ENCODE measurements at places on chromosomes 5 and 9.

- DNase-seq = no peak
Measured at GRCh38 chr5:135369952-135370351, 29.1 kb downstream of the MACROH2A1 start.

GRCh38 chr5:131976414-131977211 lies 31.1 kb upstream of the MEIKIN start:
- no peak for DNase-seq

DNA sequence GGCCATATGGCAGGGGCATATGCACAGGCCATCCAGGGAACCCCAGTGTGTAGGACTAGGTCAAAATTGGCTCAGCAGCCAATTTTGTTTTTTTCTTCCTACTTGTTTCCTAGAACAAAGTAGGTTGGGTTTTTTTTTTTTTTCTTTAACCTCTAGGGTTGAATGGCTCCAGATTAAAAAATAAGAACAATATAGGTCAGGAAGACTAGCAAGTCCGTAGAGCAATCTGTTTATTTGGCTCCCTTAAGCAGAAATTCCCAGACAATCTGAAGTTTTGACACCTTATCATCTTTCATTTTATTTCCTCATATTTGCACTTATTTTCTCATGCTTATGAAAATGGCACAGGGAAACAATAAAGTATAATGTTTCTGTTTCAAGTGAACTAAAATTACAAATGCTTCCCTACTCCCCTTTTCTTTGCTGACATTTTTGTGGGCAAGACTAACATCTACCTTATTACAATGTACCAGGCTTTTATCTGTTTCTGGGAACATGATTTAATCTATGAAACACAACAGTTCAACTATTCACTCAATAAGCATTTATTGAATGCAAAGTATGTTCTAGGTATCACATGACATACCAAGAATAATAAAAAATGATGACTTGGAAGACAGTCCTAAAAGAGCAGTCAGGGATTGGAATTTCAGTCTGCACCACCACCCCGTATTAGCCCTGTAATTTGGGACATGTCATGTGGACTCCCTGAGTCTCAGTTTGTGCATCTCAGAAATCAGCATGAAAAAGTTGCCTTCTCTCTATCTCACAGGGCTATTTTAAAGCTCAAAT lies 30.5 kb downstream of the TLR4 start:
- DNase-seq = no peak

DNA sequence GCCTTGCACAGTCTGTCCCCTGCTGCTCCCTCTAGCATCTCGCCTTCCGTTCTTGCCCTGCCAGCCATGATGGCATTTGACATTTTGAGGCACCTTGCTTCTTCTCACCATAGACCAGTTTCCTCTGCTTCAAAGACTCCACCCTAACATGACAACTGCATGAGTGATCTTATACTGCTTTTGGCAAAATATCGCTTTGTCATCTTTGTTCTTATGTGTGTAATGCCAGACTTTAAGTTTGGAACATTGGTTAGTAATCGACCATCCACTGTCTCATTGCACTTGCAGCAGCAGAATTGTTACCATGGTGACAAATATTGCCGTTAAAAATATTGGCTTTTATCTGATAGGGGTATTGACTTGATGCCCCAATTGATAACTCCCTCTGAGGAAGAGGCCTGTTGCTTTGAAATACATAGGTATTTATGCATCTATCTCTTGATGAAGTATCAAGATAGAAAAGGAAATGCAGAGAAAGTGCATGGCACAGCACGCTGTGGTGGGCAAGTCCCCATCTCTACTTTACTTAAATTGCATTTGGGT lies 6.8 kb downstream of the GARIN3 start:
- DNase-seq = no peak

DNA sequence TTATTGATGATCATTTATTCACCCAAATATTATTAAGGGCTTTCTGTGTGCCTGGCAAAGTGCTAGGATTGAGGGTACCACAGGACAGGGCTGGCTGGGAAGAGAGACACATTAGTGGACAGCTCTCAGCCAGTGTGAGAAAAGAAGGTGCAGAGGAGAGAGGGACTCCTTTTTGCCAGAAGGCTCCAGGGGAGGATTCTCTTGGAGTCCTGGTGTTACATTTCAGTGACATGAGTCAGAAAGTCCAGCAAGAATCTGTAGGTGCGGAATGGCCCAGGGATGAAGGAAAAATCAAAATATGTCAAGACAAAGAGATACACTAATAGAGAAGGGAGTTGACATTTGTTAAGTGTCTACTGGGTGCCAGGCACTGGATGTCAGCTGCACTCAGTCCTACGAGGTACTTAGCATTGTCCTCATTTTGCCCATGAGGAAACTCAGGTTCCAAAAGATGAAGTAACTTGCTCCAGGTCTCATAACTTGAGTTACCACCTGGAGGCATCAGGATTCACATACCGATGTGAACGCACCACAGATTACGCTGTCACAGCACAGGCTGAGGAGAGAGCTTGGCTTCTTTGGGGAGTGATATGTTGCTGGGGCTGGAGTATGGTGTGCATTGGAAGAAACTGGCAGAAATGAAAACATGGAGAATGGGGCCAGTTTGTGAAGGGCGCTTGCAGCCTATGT lies 60.5 kb downstream of the RASGRF2 start:
- no peak for DNase-seq

DNA sequence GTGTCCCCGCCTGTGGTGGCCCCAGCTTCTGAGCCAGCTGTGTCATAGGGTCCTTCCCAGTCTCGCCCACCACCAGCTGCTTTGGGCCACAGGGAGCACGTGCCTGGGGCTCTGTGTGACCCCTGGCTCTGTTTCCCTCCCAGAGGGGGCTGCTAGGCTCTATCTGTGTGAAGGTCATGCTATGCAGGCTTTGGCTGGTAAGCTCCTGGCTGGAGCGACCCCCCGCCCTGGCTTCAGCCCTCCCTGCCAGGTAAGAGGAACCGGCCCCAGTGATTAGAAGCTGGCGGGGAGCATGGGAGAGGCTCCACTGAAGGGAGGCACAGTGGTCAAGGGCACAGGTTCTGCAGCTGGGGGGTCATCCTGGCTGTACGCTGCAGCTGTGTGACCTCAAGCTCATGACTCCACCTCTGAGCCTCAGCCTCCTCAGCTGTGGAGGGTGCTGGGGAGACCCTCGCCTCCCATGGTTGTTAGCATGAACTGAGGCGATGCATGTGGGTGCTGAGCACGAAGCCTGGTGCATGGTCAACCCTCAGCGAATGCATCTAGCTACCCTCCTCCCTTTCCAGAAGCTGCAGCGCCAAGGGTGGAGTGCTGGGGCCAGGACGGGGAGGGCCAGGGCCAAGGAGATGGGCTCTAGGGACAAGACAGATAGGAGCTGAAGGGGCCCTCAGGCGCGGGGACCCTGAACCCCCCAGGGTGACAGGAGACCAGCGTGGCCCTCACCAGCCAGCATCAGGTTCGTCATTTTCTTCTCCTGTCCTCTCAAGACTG lies 163.8 kb upstream of the MVB12B start:
- no peak for DNase-seq

DNA sequence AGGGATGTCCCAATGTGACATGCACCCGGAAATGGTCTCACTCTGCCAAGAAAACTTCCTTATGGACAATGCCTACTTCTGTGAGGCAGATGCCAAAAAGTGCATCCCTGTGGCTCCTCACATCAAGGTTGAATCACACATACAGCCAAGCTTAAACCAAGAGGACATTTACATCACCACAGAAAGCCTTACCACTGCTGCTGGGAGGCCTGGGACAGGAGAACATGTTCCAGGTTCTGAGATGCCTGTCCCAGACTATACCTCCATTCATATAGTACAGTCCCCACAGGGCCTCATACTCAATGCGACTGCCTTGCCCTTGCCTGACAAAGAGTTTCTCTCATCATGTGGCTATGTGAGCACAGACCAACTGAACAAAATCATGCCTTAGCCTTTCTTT lies 37.6 kb upstream of the CCDC152 start:
- no peak for DNase-seq

DNA sequence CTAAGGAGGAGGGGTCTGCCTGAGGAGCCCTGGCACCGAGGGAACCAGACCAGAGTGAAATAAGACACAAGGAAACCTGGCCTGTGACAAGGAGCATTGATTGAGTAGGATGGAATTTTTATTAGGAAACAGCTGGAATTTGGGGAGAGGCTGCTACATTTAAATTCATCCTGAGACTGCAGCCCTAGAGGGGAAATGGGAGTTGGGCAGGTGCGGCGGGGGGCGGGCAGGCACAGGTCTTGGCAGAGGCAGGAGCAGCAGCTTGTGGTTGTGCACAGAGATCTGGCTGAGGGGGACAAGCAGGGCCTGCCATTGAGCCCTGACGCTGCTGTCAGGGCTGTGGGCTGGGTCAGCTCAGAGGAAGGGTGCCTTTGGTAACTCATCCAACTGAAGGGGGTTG lies 71.6 kb downstream of the PCDH1 start:
- DNase-seq = no peak

- DNase-seq = no peak
Measured at GRCh38 chr9:133665535-133665934, 29.4 kb downstream of the DBH start.

DNA sequence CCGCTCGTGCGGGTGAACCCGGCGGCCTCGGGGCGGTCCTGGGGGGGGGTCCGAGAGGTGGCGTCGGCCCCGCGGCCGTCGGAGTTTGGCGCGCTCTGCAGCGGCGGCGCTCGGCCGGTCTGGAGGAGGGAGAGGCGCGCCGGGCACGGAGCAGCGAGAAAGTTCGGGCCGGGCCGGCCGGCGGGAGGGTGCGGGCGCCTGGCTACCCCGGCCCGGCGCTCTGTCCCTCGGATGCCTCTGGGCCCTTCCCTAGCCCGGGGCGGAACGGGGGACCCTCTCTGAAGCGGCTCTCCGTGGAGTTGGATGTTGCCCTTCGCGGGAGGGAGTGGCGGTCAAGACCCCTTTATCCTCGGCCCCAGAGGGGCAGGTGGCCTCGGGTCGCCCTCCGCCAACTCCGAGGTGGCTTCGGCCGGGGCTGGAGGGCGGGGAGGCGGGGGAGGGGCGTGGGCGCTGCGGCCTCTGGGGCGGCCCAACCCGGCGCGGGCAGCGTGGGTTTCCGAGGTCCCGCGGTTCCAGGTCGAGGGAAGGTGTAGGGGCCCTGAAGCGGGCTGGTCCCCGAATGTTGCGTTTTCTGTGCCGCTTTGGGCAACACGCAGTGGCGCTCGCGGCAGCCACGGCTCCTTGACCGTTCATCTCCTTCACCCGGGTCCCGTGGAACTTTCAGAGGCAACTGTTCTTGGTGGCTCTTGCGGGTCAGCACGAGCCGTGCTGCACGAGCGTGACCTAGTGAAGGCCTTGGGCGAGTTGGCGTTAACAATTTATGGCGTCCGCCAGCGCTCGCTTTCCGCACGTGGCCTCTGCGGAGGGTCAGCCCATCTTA lies 290.5 kb downstream of the DOCK8 start:
- DNase-seq = peak; percentile 22

DNA sequence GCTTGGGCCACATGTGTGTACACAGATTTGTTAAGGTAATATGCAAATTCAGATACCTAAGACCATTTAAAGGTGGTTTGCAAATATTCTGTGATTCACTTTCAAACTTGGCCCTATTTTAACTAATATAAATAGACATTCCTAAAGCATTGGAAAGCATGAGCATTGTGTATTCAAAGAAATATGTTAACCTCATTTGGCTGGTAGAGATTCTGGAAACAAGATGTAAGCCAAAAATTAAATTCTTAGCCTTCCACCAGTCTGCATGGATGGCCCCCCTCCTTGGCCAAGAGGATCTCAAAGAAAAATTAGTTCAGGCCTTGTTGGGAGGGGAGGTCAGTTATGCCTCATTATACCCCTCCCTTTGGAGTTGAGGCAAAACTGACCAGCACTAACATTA lies 38.7 kb upstream of the C6 start:
- DNase-seq = no peak

DNA sequence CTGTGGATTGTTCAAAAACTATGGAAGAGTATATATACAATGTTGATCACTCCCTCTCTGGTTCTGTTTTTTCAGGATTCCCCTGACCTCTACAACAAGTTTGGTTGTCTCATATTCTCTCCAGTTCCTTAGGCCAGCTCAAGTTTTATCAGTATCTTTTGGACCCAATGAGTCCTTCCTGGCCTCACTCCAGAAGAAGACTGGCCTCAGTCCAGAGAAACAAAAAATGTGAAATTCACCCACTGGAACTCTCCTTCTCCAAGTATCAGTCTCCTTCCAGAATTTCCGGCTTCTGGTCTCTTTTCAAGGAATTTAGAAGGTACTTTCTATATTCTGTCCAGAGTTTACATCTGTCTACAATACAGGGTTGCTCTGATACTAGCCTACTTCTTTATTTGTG lies 537.8 kb upstream of the FTMT start:
- DNase-seq = no peak

DNA sequence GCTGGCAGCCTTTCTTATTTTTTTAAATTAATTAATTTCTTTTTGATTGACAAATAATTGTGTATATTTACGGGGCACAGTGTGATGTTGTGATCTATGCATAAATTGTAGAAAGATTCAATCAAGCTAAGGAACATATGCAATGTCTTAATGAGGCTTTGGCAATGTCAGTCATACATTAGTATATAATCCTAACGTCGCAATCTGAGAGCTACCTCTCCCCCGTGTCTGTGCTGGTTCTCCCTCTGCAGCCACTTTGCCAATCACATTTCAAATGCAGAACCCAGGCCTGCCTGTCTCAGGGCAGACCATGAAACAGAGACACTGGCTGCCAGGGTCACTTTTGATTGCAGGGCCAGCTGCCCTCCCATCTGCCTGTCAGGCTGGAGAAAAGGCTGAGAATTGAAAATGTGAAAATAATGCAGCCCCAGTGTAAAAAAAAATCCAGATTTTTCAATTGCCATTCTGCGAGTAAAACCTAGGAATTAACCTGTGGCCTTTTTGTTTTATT lies 56.3 kb downstream of the SLC24A2 start:
- DNase-seq = no peak

GRCh38 chr5:170267431-170268152 lies 30.0 kb downstream of the LCP2 start:
- DNase-seq = peak; percentile 85

DNA sequence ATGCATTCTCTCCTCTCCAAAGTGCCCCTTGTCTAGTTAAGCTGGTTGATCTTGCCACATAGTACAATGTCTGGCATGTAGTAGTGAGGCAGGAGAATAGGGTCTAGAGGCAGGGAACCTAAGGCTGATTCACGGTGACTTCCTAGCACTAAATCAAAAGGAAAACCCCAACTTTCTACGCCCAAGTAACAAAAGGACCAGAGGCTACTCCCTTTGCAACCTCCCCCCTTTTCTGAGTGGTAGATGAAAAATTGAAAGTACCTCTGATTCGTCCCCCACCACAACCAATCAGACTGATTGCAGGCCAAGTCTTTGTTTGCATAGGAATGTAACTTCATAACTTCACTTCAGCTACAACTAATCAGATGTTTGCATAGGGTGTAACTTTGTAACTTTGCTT lies 278.8 kb downstream of the PSAT1 start:
- no peak for DNase-seq

DNA sequence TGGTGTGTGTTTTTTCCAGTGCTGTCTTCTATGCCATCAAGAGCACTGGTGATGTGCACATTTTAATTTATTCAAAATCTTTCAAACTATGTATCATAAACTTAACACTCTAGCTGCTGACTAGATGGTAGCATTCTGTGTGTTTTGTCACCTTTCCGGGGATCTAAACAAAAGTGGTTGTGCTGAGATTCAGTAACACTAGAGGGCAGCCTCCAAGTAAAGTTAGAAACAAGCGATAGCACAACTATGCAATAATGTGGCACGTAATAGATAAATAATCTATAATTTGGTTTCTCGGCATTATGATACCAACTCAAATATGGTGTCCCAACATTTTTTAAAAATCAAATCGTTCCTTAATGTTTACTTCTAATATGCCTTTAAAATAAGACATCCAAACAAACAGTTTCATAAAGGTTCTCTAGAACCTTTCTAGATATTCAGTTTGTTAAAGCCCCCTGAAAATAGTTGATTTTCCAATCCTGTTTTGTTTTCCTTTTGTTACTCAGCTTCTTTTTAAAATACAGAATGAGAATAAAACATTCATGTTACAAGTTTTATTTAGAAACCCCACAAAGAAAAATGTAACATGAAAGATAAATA lies 16.9 kb downstream of the SEMA6A start:
- no peak for DNase-seq

All from stimulated activated naive CD8-positive, alpha-beta T cell treated with anti-CD3 and anti-CD28 coated beads, Interleukin-15, Interleukin-2, amounts not matched to agents 100 U/mL and 50 U/mL, for 24 hours (primary cell).